CMK (cell line): ENCODE measurements at places on chromosomes 12 and 14.

- DNase-seq, result no peak
These were observed 264.6 kb downstream of the NELL2 start for GRCh38 chr12:44611538-44611937.

GRCh38 chr12:4107436-4107878 lies 166.1 kb upstream of the CCND2 start:
- peak; percentile 40 for DNase-seq

- no peak for DNase-seq
These were observed 25.2 kb downstream of the PTPN11 start for GRCh38 chr12:112443916-112444315.

DNA sequence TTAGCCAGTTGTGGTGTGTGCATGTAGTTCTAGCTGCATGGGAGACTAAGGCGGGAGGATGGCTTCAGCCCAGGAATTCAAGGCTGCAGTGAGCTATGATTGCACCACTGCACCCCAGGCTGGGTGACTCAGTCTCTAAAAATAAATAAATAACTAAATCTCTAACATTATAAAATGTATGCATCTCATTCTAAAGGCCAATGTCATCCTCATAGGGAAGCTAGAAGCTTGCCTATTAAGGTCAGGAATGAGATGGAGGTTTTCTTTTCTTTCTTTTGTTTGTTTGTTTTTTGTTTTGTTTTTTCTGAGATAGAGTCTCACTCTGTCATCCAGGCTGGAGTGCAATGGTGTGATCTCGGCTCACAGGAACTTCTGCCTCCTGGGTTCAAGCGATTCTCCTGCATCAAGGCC lies 48.8 kb upstream of the PAPLN start:
- DNase-seq, result no peak

DNA sequence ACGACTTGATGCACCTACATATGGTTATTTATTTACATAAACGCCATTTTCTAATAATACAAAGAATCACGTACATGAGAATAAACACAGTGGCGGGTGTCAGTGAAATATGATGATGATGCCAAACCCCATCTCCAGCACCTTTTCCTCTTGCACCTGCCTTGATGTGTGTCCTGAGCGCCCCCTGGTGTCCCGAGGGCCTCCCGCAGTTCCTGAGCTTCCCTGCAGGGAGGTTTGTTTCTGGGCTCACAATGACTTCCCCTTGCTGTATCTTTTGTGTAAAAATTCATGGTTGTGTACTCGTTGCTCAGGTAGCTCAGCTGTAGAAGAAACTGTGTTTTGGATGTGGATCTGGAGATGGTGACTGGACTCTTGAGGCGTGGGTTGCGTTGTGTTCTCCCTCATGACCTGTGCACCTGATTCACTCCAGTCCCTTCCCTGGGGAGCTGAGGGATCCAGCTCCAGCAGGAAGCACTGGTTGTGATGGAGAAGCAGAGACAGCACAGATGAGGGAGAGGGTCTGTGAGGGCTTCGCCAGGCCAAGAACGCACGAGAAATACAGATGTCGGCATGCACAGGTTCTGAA lies 1037.8 kb downstream of the TMEM121 start:
- no peak for DNase-seq

- DNase-seq, result no peak
These were observed 727.6 kb upstream of the TMEM132C start for GRCh38 chr12:127539226-127539858.

- no peak for DNase-seq
These were observed 67.1 kb downstream of the IFNG-AS1 start for GRCh38 chr12:68056300-68056699.

GRCh38 chr12:4112734-4113325 lies 160.7 kb upstream of the CCND2 start:
- no peak for DNase-seq

DNA sequence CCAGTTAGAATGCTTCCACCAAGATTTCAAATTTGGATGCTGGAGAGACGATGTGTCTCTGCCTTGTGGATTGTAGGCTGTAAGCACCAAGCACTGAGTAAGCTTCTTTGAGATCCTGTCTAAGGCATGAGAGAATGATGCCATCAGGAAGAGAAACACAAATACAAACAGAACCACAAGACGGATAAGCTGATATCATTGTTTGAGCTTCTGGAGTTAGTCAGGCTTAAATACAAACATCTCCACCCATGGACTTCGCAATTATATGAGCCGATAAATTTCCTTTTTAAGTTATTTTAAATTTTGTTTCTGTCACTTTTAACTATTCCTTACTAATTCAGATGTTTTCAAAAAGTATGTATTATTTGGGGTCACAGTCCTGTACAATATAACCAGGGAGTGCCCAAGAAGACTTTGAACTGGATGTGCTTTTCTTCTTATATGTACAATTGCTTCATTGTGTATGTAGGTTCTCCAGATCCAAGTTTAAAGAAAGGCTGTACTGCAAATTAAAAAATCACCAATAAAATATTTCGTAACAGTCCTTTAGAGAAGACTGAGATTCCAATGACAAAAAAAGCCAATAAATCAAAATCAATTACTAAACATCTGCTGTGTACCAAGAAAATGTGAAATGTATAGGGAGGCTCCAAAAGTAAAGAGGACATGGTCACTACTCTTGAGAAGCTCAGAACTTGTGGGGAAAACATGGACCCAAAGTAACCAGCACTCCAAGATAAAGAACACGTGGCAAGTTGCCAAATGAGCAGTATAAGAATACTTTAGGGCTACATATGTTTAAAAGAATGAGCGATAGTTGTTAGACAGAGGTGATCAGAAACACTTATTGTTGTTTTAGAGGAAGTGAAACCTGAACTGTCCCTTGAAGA lies 274.1 kb downstream of the ADAMTS20 start:
- DNase-seq, result no peak

DNA sequence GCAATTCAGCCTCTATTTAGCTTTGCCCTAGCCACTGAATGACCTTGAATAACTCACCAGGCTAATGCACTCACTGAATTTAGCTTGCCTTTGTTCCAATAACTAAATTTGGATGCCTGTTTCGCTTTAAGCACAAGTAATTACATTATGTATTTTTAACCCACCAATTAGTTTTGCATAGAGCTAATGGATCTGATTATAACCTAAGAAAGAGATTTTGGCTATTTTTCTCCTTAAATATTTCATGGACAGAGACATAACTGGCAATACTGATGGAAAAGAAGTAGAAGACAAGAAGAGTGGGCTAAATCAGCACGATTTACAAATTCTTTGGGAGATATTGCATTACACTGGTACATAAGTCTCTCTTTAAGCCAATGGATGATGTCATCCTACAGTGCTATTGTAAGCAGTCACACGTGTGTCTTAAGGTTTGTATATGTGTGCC lies 85.7 kb downstream of the AKAP6 start:
- no peak for DNase-seq
